ENCODE measurements at places on chromosomes 5 and 9.

DNA sequence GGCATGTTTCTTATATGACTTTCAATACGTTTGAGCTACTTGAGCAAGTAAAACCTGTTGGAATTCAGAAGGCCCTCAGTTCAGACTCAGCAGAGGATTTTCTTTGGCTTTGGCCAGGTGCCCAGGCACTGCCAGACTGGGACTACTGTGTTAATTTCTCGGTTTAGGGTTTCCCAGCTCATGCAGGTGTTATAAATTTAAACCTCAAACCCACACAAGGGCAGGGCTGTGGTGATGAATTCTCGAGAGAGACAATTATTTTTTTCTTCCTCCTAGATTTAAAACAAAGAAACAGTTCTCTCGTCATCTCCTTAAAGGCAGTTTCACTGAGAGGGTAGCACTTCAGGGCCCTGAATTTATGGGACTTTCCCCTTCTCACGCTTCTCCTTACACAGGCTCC lies 406.0 kb upstream of the PIK3R1 start:
- no peak for DNase-seq

GRCh38 chr5:14011089-14012020 lies 66.9 kb upstream of the DNAH5 start:
- DNase-seq: peak; percentile 76

GRCh38 chr5:56740868-56741267 lies 74.5 kb upstream of the MAP3K1 start:
- no peak for DNase-seq

DNA sequence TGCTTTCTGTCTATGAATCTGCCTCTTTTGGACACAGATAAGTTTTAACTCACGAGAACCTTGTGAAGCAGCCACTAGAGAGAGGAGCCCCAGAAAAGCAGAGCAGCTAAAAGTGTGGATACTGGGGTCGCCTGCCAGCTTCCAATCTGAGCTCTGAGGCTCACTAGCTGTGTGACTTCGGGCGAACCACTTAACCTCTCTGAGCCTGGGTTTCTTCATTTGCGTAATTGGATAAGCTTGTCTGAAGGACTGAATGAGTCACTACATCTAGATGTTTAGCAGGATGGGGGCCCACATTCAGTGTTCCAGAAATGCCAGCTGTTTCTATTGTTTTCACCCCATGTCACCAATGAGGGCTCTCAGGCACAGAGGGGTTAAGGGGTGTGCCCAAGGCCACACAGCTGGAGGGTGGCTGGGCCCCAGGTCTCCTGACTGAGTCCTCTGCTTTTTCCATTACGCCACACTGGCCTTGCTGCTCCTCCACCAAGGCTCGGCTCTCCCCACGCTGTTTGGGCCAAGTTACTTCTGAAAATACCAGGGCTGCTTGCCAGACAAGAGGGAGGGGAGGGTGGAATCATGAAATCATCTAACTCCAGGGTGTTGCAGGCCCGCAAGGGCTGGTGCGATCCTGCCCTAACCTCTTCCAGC lies 36.2 kb downstream of the SH3PXD2B start:
- peak; percentile 100 for DNase-seq

GRCh38 chr5:137186759-137187461 lies 312.2 kb downstream of the SPOCK1 start:
- DNase-seq: peak; percentile 83

GRCh38 chr5:94240596-94240992 lies 377.8 kb downstream of the KIAA0825 start:
- peak; percentile 51 for DNase-seq

GRCh38 chr5:68319706-68320412 lies 104.3 kb downstream of the PIK3R1 start:
- no peak for DNase-seq

GRCh38 chr5:54539001-54539400 lies 21.4 kb downstream of the SNX18 start:
- DNase-seq: no peak

GRCh38 chr9:98328141-98328540 lies 72.7 kb upstream of the TBC1D2 start:
- DNase-seq: no peak

DNA sequence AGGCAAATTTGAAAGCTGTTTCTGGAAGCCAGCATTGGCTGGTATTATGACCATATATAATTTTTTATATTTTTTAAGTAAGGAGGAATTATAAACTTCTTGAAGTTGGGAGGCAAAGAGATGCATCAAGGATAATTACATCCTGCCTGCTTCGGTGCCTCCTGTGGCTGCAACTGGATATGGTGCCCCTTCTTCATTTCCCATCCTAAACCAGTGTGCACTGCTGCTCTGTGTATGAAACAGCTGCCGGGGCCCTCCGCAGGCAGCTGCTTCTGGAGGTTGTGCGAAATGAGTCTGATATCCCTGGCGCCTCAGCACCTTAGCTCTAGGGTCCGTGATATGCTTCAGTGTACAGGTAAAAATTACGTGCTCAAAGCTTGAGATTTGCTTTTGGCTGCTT lies 304.2 kb downstream of the ENC1 start:
- DNase-seq: no peak

GRCh38 chr5:157669701-157670097 lies 1.6 kb upstream of the C5orf52 start:
- no peak for DNase-seq

DNA sequence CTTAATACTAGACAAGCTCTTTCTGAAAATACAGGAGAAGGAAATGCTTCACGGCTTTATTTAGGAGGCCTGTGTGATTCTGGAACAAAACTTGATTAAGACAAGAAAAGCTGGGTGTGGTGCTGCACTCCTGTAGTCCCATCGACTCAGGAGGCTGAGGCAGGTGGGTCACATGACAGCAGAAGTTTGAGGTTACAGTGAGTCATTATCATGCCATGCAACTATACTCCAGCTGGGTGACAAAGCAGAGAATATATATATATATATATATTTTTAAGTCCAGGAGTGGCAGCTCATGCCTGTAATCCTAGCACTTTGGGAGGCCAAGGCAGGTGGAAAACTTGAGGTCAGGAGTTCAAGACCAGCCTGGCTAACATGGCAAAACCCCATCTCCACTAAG lies 33.1 kb upstream of the SPIN1 start:
- DNase-seq: no peak

GRCh38 chr5:177554474-177555111 lies at the start of gene FAM193B:
Gene FAM193B, minus strand, starts transcription at chr5:177554563. Its CDS starts 105 bp downstream, at chr5:177554458.
- peak; percentile 87 for DNase-seq

- no peak for DNase-seq
These were observed 155.4 kb downstream of the FSTL4 start for GRCh38 chr5:133456933-133457402.

DNA sequence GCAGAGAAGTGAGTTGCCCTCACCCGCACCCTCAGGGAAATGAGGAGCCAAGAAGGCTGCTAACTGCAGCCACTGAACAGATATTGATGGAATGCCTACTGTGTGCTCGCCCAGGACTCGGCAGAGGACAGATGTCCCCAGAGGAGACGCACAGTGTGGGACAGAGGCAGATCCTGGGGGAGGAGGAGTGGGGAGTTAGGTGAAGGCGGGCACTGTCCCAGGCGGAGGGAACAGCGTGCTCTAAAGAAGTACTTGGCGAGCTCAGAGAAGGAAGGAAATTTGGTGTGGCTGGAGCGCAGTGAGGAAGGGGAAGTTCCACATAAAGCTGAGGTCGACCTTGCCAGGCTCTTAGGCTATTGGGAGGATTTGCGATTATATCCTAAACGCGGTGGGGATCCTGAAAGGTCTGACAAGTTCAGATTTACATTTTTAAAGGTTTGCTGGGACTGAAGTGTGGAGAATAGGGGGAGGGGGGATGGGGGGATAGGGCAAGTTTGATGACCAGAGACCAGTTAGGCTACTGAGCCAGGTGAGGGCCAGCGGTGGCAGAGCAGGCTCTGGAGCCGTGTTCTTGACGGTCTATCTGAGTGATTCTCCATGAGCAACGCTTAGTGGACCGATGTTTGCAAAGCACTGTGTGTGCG lies 23.6 kb upstream of the CERCAM start:
- DNase-seq: no peak

DNA sequence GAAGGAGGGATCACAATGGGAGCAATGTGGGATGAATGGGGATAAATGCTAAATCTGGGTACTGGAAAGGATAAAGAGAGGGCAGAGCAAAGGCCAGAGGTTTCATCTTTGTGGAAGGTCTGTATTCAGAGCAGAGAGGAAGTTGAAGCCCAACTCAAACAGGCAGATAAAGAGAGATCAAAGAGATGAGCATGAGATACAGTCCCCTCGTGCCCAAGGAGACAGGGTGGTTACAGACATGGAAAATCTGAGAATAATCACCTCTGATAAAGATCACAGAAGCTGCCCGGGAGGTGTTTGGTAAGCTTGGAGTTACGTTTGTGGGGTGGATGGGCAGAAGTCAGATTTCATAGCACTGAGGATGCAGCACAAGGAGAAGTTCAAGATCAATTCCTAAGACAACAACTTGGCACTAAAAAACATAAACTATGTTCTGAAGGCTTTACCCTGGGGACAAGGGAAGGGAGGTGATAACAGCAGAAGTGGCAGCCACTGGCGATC lies 459 bp upstream of the ERAP2 start:
- no peak for DNase-seq

DNA sequence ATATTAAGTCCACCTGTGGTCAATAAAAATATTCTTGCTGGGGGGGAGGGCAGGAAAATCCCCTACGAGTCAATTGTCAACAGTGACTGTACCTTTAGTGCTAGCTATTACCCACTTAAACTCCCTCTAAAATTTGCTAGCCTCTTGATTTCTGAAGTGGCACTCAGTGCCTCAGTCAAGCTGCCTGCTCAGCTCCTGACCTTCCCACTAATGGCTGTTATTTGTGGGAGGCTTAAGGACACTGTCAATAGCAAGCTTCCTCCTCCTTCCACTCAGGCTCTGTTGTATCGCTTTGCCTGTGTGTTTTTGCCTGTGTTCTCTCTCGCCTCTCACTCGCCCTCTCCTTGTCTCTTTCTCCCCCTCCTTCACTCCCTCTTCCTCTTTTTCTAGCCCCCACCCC lies 140.8 kb downstream of the BNC2 start:
- no peak for DNase-seq

DNA sequence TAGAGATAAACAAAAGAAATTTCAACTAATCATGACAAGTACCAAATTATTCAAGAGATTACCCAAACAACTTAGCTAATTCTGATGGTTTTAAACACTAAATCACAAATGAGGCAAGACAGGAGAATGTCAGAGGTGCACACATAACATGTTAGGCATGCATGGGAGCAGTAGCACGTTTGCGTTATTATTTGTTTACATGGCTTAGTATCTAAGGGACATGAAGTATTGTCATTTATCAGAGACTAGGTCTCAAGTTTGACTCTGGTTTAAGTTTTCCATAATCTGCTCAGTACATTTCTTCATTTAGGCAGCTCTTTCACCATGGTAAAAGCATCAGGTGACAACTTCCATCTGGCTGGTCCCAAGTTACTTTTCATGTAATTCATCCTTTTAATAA lies 244.1 kb upstream of the TNC start:
- no peak for DNase-seq

DNA sequence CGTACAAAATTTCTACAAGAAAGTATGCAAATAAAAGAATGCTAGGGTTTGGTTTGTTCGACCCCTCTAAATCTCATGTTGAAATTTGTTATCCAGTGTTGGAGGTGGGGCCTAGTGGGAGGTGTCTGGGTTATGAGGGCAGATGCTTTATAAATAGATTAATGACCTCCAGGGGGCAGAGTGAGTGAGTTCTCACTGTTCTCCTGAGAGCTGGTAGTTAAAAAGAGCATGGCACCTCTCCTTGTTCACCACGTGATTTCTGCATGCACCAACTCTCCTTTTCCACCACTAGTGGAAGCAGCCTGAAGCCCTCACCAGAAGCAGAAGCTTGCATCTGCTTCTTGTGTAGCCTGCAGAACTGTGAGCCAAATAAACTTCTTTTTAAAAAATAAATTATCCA lies 50.4 kb upstream of the FAM170A start:
- DNase-seq: peak; percentile 7

DNA sequence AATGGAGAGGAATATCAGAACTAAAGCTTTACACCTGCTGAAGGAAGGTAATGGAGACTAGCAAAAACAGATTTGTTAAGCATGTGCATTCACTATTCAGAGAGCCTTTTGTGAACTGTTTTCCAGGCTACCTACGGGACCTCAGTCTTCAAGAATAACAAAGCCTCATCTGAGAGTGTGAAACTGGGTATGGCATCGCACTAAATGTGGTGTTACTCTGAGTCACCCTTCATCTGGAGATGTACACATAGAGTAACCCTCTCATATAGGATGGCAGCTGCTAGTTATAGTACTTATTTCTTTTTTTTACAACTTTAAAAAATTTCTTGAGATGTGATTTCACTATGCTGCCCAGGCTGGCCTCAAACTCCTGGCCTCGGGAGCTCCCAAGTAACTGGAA lies 306.8 kb downstream of the ZNF608 start:
- DNase-seq: no peak

DNA sequence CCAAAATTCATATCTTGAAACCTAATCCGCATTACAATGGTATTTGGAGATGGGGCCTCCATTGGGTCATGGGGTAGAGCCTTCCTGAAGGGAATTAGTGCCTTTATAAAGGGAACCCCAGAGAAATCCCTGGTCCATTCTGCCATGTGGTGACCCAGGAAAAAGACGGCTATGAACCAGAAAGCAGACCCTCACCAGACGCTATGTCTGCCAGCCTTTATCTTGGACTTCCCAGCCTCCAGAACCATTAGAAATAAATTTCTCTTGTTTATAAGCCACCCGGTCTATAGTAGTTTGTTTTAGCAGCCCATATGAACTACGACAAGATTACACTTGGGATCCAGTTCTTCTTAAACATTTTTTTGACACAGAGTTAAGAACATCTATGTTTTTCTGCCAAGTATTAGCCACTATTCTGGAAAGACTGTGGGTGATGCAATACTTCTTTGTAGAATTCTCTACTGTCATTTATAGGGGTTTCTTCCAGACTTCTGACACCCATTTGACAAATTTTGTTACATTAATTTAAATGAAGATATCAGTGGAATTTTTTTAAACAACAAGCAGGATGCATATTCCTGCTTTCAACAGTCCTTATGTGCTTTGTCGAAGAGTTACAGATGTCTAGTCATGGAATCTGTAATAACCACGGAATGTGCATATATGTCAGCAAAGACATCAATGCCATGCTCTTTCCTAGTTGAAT lies 572.4 kb downstream of the NR2F1-AS1 start:
- DNase-seq: peak; percentile 48

GRCh38 chr5:50929174-50929573 lies 262.7 kb downstream of the PARP8 start:
- no peak for DNase-seq

DNA sequence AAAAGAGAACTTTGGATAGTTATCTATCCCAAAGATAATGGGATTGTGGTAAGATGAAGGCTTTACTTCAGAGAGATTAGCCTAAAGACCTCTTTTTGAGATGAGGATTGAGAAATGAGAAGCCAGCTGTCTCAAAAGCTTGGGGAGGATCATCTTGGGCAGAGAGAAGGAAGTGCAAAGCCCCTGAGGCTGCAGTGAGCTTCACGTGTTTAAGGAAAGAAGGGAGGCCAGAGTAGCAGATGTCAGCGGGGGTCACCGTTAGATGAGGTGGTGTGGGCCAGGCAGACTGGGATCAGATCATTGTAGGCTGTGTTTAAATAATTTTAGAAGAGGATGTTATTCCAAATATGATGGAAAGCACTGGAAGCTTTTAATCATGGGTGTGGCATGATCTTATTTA lies 270.1 kb downstream of the ARHGEF28 start:
- DNase-seq: no peak

- peak; percentile 74 for DNase-seq
These were observed 65.0 kb upstream of the IER5L start for GRCh38 chr9:129242971-129243561.
